ENCODE measurements at places on chromosomes 2 and 18.

- no peak for DNase-seq
These were observed 46.0 kb downstream of the SCN1A start for GRCh38 chr2:166081852-166082251.

- no peak for DNase-seq
These were observed 118.4 kb upstream of the PXDN start for GRCh38 chr2:1862608-1863280.

DNA sequence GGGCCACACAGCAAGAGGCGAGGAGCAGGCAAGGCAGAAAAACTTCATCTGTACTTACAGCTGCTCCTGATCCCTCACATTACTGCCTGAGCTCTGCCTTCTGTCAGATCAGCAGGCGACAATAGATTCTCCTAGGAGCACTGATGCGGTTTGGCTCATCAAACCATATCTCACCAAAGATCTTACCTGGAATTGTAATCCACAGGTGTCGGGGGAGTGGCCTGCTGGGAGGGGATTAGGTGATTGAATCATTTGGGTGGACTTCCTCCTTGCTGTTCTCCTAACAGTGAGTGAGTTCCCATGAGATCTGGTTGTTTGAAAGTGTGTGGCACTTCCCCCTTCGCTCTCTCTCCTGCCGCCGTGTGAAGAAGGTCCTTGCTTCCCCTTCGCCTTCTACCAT is 647.3 kb downstream of the SOCS6 start:
- DNase-seq = no peak

DNA sequence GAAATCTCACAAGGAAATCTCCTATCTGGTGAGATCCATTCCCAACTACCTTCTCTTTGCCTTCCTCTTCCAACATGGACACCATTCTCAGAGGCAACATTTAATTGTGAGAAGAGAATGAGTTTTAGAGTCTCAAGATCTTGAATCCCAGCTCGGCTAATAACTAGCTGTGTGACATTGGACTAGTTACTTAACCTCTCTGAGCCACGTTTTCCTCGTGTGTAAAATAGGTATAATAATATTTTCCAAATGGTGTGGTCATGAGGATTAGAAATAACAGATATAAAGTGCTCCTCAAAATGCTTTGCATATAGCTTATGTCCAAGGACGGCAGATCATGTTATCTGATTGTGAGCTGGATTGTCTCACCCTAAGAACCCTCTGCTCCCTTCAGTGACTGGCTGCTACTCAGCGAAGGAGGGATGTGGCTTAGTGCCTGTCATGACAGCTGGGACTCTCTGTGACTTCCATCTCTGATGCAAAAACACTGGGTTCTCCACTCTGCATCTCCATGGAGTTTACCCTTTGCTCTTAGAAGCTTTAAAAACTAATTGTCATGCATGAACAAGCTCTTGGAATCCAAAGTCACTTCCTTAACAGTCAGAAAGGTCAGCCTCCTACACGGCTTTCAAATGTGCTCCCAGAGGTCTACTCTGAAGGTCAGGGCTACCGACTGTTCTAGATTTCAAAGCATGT is 38.4 kb upstream of the MRPL19 start:
- no peak for DNase-seq

DNA sequence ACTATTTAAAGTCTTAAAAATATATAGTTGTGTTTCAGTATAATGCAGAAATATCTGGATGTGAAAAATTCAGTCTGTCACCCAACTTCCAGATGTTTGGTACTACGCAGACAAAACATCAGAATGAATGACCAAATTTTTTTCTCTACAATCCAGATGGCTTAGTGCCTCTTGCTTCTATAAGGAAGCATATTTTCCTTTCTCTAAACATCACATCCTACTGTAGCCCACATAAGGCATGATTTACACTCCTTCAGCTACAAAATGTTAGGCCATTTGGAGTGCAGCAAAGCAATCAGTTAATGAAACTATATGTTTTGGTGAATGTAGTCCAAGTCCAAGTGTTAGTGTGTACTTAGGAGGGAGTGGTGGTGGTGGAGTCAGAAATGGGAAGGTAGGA is 162.9 kb upstream of the SIX2 start:
- no peak for DNase-seq

GRCh38 chr2:36659872-36660312 is 36.6 kb upstream of the VIT start:
- no peak for DNase-seq

- no peak for DNase-seq
These were observed 66.5 kb downstream of the SFXN5 start for GRCh38 chr2:73004889-73005596.

All from bone marrow (tissue), 2 donors.